ENCODE measurements at places on chromosomes 3 and 15.

GRCh38 chr15:31307270-31308184 lies 19.1 kb upstream of the KLF13 start:
- DNase-seq: no peak

DNA sequence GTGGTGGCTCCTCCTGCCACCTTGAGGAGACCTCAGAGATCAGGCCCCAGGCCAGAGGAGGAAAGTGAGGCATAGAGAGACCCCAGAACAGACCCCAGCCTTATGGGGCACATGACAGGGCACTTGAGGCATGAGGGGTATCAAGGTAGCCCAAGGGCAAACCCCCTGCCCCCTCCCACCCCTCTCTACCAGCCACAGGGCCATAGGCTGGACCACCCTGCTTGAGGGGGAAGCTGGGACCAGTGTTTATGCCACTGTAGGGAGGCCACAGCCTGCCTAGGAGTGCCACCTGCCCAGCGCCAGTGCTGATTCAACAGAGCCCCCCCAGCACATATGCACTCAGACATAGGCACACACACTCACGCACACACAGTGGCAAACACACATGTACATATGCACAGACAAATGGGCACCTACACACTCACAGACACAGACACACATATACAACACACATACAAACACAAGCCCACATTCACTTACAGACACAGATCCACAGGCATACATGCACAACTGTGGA lies 10.3 kb downstream of the MYL3 start:
- DNase-seq: no peak

DNA sequence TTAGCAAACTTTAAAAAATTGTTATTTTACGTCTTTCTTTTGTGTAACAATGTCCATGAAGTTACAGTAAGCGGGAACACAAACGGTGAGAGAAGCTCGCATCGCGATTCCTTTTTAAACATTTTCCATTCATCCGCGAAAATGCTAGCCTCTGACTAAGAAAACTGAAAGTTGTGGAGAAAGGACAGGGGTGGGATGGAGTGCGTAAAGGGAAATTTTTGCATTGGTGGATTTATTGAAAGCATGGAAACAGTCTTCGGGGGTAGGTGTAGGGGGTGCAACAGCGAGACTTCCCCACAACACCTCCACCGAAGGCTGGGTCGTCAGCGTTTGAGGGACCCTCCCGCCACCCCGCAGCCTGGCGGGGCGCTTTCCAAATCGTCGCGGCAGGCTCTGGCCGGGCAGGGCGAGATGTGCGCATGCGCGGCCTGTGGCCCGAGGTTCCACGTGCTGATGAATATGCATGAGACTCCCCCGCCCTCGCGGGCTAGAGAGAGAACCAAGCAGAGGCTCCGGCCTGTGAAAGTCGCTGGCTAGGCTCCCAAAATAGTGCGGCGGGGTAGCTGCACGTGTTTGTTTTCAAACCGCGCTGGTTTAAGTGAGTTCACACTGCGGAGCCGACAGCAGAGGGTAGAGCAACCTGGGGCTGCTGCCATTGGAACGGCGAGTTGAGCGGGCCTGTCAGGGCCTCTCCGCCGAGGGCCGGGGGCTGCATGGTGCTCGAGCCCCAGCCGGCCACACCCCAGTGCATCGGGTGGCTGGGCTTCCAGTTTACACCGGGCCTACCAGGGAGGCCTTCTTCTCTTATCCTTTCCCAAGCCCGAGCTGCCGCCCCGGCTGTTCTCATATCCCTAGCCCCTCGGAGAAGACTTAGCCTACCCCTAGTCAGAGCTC lies 9.9 kb downstream of the ZIC1 start:
- DNase-seq: no peak

DNA sequence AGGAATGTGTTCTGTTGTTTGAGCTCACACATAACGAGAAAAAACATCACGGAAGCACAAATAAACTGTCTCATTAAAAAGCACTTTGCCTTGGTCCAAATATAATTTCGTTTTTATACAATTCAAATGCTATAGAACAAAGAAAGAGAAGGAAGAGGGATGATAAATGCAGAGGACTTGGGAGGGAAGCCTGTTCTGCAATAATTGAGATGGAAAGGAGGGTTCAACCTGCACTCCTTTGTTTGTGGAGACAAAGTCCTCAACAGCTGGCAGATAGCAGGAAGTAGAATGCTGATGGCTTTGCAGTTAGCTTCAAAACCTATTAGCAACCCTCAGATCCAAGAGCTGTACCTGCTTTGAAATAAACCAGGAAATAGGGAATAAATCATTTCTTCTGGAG lies 1010.8 kb downstream of the FHIT start:
- DNase-seq: no peak

DNA sequence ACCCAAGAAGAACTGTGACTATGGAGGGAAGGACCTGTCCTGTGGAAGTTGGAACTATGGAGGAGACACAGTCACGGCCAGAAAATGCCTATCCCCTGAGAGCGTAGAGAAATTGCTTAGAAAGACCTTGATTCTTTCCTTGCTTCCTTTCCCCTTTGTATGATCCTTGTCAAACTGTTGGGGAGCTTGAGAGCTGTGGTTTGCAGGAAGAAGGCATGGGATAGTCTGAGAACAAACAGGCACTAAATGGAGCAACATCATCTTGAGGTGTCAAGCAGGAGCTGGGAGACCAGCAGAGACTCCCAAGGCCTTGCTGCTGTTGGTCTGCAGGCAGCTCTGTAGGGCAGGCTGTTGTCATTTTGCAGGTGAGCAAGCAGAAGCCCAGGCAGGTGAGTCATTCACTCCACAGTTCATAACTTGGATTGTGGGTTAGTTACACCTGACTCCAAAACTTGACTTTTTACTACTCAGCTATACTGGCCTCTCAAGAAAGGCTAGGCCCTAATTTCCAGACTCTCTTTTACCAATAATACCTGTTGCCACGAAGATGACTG lies 298.9 kb downstream of the LRTM1 start:
- DNase-seq: no peak

- no peak for DNase-seq
Observed at GRCh38 chr3:191770541-191770940, 309.6 kb downstream of the PYDC2 start.

DNA sequence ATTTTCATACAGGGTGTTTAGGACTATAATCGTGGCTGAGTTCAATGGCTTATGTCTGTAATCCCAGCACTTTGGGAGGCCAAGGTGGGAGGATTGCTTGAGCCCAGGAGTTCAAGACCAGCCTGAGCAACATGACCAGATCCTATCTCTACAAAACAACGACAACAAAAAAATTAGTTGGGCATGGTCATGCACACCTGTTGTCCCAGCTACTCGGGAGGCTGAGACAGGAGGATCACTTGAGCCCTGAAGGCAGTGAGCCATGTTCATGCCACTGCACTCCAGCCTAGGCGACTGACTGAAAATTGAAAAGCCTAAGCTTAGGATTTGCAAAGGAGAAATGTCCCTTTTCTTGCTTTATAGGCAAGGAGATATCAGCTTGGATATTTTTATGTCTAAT lies 1.5 kb downstream of the BRK1 start:
- no peak for DNase-seq

DNA sequence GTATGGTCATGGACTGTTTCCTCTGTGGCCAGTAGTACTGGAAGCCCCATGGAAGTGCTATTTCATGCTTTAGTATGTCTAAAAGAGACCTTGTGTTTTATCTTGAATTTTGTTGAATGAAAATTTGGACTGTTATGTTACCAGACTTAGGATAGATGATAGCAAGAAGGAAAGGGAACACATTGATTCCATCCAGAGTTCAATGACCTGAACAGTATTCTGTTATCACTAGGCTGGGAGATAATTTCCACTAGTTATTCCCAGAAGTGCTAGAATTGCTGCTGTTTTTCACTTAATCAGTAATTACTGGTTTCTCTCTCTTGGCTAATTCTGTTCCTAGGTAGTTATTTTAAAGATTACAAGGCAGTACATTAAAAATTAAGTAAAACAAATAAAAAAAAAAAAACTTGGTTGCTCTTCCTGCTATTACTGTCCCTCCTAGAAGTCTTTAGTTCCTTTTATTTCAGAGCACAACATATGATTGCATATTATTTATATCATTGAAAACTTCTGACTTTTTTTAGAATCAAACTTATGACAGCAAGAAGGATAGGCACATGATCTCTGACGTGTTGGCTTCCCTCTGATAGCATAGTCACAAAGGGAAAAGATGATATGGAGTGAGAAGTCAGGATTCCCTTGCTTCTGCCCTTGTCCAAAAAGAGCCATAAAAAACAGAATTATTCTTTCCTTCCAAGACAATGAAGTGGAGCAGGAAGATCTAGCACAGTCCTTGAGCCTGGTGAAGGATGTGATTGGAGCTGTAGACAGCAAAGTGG lies 72.2 kb downstream of the KLHL25 start:
- no peak for DNase-seq

DNA sequence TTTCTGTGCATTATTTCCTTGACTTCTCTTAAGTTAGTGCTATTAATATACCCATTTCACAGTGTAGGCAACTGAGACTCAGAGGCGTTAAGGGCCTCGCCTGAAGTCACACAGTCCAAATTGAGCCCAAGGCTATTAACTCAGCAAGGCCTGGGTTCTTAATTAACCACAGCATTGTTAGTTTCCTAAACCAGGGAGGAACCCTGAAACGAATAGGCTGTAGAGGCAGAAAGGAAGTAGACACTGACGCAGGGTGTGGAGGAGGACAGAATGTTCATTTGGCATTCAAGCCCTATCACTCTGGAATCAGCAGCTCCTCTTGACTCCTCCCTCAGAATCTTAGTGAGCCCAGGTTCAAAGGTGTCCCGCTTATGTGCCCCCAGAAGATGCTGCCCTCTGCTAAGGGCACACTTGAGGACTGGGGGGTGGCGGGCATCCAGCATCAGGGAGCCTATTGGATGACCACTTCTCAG lies 13.9 kb downstream of the ARHGEF3 start:
- DNase-seq: no peak

DNA sequence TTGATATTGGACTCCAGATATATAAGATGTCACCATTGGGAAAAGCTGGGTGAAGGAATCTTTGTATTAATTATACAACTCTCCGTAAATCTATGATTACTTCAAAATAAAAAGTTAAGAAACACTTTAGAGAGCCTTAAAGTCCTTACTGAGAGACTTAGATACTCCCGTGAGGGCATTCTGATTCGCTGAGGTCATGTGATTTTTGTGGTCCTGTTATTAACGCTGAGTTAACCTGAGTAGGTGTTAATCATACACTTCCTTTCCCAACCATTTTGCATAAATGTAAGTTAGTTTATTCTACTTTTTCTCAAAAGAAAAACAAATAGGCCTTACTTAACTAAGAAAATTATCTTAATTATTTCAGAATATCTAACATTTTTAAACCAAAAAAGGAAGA lies 67.1 kb upstream of the LMOD3 start:
- DNase-seq: no peak

DNA sequence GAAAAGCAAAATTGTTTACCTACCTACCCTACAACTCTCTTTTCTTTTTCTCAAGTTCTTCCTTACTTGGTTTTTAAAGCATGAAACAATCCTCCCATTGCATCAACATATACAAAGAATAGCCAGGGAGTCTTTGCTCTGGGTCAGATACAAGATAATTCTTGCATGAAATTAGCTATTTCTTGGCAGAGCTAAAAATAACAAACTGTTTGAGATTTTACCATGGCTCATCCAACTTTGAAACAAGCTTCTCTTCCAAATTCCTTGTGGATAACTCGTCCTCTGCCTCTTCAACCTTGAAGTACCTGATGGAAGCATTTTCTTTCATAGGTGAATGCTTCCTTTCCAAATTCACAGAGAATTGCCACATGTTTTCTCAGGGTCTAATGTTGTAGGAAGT lies 9.2 kb upstream of the CBLB start:
- no peak for DNase-seq

DNA sequence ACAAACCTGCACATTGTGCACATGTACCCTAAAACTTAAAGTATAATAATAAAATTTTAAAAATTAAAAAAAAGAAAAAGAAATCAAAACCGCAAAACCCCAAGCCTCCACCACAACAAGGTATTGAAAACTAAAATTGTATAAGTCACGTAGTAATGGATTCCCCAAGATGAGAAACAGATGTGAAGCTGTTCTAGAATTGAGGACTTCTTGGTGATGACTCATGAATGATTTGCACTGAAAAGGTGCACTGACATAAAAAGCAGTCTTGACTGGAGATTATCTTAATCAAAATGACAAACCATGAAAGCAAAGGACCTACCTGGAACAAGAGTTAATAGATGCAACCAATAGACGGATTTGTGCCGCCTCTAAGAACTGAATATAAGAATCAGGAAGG lies 225.8 kb downstream of the MYRIP start:
- DNase-seq: no peak

DNA sequence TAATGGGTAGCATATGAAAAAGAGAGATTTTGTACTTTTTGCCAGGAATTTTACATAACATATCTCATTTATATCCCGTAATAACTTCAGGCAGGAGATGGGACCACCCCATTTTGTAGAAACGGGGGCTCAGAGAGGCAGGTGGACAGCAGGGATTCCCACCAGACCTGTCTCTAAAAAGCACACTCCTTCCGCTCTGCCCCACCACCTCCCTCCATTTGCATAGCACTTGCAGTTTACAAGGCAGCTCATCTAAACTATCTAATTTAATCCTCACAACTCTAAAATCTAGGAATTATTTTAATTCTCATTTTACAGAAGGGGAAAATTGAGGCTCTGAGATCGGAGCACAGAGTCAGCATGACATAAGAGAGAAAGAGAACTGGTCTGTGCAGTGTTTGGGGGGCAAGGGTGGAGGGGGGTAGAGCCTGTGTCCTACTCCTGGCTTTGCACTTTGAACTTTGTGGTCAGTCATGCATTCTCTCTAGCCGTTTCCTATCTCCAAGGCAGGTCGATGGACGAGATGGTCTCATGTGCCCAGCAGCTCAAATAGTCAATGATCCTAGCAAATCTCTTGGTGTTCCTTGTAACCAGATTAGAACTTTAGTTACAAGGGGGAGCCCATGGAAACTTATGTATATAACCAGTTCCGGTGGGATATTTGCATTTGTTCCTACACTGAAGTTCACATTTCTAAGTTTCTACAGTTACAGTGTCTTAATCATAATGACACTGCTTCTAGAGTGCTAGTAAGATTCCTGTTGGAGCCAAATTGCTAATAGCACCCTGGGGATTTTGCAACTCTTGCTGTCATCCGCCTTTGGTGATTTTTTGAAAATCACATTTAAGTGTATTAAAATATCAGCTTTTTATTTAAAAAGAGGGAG lies 18.6 kb downstream of the CRYGS start:
- DNase-seq: no peak

DNA sequence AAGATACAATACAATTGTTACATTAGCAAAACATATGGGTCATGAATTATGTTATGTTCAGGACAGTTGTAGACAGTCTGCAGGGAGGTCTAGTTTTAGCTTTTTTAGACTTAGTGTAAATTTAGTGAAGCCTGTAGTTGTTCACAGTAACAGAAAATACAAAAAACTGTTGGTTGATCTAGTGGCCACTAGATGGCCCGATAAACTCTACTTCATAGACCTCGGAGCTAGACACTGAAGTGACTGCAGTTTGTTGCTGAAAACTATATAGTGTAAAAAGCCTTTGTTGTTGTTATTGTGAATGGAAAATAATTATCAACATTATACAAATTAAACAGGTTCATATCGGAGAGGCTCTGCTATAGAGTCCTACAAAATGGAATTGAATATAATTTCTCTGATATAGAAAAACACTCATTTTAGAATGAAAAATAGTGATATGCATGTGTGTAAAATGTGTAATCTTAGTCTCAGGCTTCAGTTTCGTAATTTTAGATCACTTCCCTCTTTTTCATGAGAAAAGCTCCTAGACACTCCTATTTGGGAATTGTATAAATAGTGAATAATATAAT lies 18.3 kb downstream of the MAGEL2 start:
- DNase-seq: no peak

- no peak for DNase-seq
Observed at GRCh38 chr15:85137489-85138168, 156.0 kb downstream of the PDE8A start.

GRCh38 chr15:85151145-85151544 lies 169.5 kb downstream of the PDE8A start:
- no peak for DNase-seq

Data from D721Med (cell line).